ENCODE measurements at places on chromosomes 1 and 21. TPM values are rescaled to one million over a fixed set of nuclear protein-coding genes. Genes with fewer than 3 reads are reported as not detected.

Gene GNAT2
- total RNA-seq: not detected

Gene RGS16
- 0.11 TPM for total RNA-seq

GRCh38 chr1:56060906-56061305 lies 518.5 kb downstream of the PLPP3 start:
- no peak for DNase-seq

DNA sequence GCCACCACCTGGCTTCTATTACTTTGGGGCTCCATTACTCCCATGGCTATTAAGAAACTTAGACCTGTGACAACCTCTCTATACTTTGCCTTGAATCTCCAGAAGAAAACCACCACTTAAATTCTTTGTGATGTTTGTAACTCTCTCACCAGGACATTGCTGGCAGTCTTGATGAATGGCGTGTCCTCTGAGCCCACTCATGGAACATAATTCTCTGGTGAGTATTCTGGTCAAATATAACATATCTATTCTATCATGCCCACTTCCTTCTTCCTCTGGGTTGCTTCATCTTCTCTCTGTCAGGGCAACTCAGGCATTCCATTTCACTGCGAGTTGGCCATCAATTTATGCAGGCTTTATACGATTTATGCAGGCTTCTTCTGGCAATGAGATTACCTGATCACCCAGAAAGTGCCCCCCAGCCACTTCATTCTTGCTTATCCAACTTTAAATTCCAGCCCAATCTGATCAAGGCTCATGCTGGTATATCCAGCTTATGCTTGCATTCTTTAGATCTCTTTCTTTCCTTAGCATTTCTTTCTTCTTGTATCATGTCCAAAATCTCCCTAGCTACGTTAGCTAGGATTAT lies 112.0 kb upstream of the CHRM3 start:
- DNase-seq: no peak

DNA sequence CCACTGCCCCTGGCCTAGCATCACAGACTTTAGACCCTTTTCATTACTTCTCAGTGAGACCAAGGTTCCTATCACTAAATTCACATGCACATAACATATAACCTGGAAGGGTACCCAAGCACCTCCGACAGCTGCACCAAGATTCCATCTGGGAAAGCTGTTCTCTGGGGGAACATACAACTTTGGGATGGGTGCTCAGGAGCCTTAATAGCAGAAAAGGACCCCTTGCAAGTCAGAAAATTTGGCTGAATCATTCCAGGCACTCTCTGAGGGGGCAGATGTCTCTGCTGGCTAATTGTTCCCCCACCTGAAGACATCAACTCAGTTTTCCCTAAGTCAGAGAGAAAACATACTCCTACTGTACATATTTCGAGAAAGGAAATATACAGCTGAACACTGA lies 41.3 kb upstream of the PSEN2 start:
- DNase-seq: no peak

DNA sequence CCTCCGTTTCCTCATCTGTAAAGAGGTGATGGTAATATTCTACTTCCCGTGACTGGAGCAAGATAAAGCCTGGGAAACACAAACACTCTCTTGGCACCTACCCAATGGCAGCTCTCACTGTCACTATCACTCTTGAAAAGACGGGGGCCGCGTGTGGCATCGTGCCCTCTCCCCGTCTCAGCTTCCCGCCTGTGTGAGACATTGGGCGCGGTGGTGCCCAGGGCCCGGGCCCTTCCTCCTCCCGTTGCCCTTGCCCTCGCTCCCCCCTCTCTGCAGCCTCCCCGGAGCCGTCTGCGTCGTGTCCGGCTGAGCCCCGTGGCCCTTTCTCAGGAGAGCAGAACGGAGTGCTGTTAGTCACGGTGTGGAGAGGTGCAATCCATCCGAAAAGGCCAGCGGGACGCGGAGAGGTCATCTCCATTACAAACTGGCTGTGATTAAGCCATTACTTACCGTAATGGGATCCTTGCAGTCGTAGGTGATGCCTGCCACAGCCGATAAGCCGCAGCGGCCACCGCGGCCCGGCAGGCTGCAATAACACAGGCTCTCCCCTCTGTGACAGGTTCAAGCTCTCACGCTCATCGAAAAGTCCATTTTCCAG lies 156.4 kb upstream of the ZC3H12A start:
- DNase-seq: no peak

Gene DDAH1
- 168 TPM for total RNA-seq

Gene PKNOX1
- 9.9 TPM for total RNA-seq

Gene SUSD4
- 3.9 TPM for total RNA-seq

DNA sequence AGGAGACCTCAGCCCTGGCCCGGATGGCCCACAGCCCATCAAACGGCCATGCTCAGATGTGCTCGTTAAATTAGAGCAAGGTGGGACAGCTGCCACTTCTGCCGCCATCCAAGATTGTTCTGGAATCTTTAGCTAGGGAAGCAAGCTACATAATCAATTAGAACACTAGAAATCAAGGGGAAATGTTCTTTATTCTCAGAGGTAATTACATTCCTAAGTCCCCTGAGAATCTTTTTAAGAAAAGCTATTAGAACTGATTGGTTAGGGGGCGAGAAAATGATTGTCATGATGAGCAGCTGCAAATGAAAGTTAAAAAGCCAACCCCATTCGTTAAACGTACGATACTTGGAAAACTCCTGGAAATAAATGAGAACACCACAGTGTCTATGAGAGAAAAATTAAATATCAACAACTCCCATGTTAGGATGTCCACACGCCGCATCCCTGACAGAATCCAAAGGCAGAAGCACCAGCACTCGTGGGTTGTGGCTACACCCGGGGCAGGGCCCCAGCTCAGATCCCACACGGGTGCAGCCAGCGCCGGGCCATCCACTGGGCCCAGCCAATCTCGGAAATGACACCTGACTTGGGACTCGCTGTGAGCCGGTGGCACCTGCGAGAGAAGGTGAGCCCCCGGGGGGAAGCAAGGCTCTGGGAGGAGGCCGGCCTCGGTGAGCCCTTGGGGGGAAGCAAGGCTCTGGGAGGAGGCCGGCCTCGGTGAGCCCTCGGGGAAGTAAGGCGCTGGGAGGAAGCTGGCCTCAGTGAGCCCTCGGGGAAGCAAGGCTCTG lies 37.6 kb downstream of the KRTAP10-1 start:
- no peak for DNase-seq

Gene LCE1F
- not detected for total RNA-seq

- no peak for DNase-seq
These were observed 78.0 kb upstream of the ATP5PO start for GRCh38 chr21:33993286-33994231.

DNA sequence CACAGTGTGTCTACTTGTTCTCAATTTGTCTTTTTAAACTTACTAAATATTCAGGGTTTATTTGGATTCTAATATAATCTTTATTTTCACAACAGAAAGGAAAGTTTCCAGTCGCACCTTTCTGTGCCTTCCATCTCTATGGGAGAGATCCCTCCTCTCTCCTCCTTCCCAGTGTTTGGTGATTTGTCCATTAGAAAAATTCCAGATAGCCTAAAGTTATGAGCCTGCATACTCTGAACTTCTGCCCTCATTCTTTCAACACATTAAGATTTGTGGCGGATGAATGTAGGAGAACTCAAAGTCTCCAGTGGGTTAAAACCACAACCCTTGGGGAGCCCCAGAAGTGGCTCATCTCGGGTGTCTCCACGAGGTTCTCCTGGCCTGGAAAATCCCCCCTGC lies 3.6 kb downstream of the NHLH2 start:
- no peak for DNase-seq

GRCh38 chr1:207670997-207671396 lies 26.1 kb downstream of the CR1L start:
- no peak for DNase-seq

DNA sequence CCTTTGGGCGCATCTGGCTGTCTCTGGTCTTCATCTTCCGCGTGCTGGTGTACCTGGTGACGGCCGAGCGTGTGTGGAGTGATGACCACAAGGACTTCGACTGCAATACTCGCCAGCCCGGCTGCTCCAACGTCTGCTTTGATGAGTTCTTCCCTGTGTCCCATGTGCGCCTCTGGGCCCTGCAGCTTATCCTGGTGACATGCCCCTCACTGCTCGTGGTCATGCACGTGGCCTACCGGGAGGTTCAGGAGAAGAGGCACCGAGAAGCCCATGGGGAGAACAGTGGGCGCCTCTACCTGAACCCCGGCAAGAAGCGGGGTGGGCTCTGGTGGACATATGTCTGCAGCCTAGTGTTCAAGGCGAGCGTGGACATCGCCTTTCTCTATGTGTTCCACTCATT lies 2.2 kb upstream of the GJB4 start:
- DNase-seq: no peak

GRCh38 chr1:117313555-117313954 lies 53.7 kb upstream of the MAN1A2 start:
- DNase-seq: no peak

DNA sequence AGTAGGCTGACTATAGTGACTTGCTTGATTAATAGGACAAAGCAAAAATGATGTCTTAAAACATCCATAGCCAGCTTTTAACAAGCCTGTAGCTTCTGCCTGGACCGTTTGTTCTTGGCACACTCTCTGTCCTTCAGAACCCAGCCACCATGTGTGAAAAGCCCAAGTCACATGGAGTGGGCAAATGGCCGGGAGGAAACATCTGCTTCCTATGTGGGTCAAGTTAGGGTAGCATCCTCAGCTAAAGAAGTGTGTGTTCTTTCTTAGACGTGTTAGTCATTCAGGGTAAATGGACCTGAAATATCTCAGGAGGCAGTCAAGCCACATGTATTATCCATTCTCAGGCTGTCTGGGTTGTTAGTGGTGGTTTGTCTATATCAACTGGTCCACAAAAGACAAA lies 23.4 kb downstream of the RD3 start:
- DNase-seq: no peak

Gene FCRL6
- total RNA-seq: not detected

Gene S100A11
- total RNA-seq: 612 TPM

DNA sequence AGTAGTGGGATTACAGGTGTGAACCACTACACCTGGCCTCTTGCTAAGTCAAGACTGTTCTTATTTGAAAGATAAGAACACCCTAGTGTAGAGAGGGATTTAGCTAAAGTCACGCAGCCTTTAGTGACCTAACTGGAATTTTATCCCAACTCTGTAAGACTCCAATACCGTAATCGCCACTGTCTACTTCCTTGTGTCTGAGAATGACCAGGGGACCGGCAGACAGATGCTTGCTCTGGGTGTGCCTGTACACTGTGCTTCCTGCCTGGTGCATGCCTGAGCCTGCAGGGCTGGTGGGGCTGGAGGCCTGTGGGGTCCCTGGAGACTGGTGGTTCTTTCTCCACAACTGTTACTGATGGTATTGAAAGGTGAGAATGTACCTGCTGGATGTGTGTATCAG lies 15.3 kb downstream of the MFSD2A start:
- no peak for DNase-seq

GRCh38 chr1:4563586-4563985 lies 90.8 kb upstream of the AJAP1 start:
- DNase-seq: no peak

Gene CAPZB
- total RNA-seq: 229 TPM

Gene PRAMEF11
- total RNA-seq: not detected

GRCh38 chr1:56064705-56065104 lies 514.7 kb downstream of the PLPP3 start:
- DNase-seq: peak; percentile 32

Gene DDR2
- 194 TPM for total RNA-seq

DNA sequence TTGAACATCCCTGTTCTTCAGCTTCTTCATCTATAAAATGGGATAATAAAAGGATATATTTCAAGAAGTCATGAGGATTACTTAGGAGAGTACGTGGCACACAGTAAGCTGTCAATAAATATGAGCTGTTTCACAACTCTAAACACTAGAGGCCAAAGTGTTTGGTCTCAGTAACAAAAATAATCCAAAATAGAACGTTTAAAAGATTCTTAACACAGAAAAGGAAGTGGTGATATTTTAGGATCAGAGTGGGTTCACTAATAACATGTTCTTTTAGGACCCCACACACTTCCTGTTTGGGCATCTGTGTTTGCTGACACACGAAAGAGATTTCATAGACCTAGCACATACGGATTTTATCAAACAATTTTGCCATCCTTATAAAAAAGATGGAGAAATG lies 32.9 kb downstream of the TNFSF18 start:
- no peak for DNase-seq

- DNase-seq: no peak
These were observed 16.6 kb downstream of the CDKN2C start for GRCh38 chr1:50986653-50987052.

- DNase-seq: no peak
These were observed 142.1 kb upstream of the COL11A1 start for GRCh38 chr1:103250441-103250861.

DNA sequence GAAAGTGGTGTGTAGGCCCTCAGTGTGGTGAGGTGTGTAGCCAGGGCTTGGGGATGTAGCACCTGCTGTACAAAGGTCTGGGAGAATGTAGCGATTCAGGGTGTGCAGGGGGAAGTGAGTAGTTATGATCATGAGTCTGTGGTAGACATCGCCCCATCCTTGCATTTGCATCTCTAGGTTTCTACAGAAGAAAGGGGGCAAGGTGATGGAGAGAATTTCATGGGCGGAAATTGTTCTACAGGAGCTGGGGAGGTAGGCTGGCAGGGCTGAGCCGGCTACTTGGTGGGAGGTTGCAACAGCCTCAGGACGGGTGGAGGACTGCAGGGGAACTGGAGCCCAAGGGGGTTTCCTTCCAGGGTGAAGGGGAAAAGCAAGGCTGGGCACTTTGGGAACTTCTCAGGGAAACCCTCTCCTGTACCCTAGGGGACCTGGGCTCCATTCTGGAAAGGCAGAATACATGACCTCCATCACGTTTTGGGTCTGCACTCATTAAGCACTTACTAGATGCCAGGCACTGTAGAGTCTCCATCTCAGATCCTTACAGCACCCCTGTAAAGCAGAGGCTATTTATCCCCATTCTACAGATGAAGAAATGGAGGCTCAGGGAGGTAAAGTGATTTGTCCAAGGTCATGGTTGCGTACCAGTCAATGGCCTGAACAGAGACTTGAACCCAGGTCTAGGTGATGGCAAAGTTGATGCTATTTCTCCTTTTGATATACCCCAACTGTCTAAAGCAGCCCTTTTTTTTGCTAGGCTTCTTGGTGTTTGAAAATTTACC lies 14.5 kb upstream of the TNFRSF1B start:
- DNase-seq: no peak

Measured in GM23248 (cell line).